ENCODE measurements at places on chromosomes 7 and 10.

GRCh38 chr7:85079434-85079833, 107.4 kb downstream of the SEMA3D start:
- no peak for DNase-seq

DNA sequence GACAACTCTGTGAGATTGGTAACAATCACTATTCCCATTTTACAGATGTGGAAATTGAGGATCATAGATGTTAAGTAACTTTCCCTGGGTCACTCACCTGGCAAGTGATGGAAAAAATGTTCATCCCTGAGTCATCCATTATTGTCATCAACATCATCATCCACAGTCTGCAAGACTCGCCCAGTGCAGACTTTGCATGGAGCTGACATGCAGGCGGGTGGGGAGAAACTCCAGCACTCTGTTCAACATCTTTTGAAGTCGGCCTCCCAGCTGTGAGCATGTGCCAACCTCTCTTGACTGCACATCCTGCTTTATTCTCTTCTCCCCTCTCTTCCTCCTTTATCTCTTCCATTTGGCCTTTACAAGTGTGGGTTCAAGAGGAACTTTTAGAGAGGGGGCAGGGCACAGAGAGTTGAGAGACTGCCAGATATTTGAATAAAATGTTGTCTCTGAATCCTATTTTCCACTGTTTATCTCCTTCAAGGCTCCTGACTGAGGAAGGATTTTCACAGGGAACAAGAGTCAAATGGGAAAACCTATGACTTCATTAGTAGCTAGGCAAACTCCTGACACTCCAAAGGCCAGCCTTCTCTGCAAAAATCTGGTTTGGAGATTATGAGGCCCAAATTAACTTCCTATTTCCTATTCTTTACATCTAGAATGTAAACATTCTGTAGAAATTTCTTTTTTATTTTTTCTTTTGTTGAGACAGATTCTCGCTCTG, 283.7 kb upstream of the PODXL start:
- no peak for DNase-seq

GRCh38 chr7:11988186-11988585, 156.2 kb upstream of the THSD7A start:
- no peak for DNase-seq

- DNase-seq: no peak
These were observed 16.6 kb downstream of the BAG3 start for GRCh38 chr10:119667562-119668328.

DNA sequence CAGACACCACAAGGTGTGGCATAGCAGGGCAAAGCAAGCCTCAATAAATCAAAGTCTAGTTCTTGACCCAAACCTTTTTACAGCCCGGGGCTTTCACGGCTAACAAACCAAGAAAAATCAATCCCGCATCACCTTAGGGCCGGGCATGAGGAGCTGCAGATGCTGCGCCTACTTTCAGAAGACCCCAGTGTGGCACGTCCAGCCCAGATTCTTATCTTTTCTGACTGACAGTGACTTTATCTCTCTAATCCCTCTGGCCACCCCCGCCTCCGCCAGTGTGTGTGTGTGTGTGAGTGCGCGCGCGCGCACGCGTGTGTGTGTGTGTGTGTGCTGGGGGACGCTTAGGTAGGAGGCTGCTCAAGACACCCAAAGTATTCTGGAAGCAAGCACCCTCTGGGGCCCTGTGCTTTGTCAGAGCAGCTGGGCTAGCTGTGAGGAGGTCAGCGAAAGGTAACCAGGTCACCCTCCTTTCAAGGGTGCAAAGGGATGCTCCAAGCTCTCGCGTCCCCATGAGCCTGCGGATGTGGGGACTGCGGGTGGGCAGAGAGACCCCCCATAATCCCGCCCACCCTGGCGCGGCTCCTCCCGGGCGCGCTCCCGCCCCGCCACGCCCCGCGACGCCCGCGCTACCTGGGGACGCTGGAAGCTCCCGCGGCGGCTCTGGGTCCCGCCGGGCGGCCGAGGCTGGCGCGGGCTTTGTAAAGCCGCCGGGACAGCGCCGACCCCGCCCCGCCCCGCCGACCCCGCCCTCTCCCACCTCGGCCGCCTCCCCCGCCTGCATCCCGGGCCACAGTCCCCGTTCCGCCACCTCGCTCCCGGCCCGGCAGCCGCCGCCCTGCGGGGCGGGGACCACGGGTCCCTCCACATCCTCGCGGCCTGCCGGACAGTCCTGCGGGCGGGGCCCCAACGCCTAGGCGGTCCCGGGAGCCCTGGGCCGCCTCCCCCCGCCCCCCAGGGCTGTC, 57.1 kb upstream of the RHOBTB1 start:
- DNase-seq: no peak

GRCh38 chr10:77987671-77988255, 41.6 kb downstream of the POLR3A start:
- DNase-seq: no peak

GRCh38 chr10:126997801-126998590, 92.8 kb downstream of the DOCK1 start:
- no peak for DNase-seq

GRCh38 chr10:50395271-50395670, 144.0 kb upstream of the ASAH2 start:
- no peak for DNase-seq

DNA sequence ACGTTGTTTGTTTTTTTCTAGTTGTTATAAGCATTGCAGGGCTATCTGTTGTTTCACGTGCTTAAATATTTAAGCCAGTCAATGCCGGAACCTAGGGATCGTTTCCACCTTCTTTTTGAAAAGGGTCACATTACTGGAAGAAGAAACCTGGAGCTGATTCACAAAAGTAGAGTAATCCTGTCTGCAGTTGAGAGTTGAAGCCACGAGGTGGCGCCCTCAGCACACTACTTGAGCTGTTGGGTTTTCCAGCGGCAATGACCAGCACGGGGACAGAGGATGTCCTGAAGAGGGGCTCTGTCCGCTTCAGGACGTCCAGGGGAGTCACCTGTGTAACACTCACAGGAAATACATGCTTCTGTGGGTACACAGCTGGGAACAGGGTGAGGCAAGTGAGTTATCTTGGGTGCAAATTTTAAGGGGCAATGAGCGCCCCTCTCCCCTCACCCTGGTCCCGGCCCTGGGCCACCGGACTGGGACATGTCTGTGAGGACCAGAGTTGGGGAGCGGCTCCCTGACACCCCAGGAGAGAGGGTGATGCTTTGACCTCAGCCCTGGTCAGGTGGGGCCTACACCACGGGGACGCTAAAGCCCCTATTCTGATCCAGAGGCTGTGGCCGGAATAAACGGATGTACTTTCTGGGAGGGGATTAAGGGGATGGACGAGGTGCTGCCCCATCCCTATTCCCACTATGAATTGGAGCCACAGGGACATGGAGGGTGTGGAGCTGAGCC, 26.3 kb upstream of the WDFY4 start:
- DNase-seq: peak; percentile 24

- no peak for DNase-seq
These were observed 39.4 kb downstream of the ZCCHC24 start for GRCh38 chr10:79405995-79406515.

GRCh38 chr7:116236020-116236630, 25.8 kb downstream of the TES start:
- no peak for DNase-seq

DNA sequence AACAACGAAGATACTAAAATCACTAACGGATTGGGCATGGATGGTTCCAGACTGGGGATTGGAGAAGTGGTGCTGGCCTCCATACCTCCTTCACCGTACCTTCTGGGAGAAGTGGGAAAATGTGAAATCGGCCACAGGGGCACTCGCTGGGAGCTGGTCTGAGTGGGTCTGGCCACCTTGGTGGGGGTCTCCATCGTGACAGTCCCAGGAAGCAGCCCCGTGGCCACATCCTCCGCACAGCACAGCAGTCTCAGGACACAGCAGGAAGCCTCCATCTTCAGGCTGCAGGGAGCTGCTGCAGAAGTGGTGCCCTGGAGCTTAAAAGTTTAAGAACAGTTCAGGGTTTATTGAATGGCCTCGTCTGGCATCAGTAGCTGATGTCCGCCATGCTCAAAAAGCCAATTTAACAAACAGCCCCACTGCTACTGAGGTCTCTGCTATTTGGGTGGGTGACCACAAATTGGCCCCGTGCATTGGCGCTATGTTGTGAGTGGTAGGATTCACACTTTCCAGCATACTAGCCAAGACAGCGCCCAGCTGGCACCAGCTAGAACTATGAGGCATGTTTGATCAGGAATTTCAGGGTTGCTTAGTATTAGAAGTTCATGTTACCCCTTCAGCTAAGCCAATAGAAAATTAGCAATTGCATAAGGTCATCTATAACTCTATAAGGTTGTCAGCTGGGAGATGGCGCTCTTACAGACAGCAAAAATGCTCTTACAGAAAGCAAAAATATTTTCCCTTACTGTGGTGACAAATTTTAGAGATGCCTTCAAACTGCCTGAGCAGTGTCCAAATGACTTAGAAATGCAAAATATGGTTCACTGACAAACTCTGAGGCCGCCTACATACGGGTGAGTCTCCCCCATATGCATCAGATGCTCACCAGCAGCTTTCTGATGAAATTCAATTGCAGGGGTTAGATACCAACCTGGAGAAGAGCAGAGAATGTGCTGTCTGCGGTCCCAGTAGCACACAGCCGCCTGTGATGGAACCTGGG, 17.0 kb downstream of the PKD1L1 start:
- DNase-seq: no peak

DNA sequence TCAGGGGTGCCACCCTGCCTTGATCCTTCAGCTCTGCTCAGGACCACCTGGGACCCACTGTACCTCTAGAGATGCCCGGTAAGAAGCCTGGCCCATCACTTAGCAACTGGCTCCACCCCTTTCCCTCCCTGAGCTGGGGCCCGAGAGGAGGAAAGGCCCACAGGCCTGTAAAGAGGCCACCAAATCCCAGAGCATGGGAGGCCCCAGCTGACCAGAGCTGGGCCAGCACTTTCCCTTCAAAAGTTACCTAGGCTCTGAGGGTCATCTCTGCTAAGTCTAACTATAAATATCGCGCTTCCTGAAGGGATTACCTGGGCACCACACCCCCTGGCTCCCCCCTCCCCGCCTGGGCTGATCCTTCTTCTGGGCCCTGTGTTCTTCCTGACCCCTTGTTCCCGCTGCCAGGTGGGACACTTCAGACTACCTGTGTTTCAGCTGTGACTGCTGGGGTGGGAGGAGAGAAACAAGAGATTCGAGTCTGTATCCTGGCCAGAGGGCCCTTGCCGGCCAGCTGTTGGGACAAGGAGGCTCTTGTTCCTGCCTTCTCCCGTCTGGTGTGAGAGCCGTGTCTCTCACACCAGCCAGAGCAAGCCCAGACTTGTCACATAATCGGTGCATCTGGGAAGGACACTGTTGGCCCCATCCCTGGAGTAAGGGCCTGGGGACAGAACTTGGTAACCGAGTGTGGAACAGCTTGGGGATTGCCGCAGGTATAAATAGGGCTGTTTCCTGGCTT, 22.8 kb upstream of the ANKRD2 start:
- DNase-seq: no peak

GRCh38 chr10:15169555-15170401, 1.3 kb upstream of the NMT2 start:
- no peak for DNase-seq

DNA sequence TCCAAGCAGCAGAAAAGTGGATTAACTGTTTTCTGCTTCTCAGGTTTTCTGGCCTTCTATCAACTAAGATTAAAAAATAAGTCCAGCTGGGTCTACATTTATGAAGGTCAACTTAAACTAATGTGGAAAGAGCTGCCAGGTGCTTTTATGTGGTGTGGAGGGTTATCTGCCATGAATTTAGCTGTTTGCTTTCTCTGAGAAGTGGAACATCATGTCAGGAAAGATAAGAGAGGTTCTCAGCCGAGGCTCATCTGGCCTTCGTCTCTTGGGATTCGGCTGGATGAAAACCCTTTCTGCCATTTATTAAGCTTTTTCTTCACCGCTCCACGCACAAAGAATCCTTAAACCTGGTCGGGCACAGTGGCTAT, 5.5 kb downstream of the PTPRN2 start:
- DNase-seq: no peak

DNA sequence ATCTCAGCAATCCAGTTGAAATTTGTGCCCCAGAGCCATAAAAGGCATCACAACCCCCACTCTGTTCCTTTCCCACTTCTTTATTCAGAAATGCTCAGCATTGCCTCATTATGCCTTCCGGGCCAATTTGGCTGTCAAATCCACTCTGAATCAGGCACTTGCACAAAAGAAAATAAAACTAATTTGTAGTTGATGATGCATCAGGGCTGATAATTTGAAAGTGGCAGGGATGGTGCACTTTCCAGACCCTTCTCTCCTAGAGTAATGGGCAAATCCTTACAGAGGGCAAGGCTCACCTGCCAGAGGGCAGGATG, 147.9 kb upstream of the PDE1C start:
- no peak for DNase-seq

- no peak for DNase-seq
These were observed 361.1 kb downstream of the GLRX3 start for GRCh38 chr10:130497056-130498010.

DNA sequence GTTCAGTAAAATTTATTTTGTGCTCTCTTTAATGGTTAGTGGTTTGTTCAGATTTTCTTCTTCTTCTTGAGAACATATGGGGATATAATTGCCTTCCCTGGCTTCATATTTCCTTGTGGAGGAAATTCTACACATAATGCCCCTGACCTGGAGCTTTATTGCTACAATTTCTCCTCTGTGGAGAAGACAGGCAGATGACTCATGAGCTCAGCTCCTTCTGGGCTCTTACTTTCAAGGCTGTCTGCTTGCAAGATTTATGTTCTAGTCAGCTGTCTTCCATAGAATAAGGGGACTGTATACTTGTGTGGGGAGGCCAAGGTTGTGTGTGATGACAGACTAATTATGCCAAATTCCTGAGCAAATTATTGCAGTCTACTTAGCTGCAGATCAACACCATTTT, 1.6 kb downstream of the LRRD1 start:
- no peak for DNase-seq

All from esophagus squamous epithelium (tissue), 5 donors.